ENCODE measurements at places on chromosomes 12 and 14. TPM values are rescaled to one million over a fixed set of nuclear protein-coding genes. Genes with fewer than 3 reads are reported as not detected.

DNA sequence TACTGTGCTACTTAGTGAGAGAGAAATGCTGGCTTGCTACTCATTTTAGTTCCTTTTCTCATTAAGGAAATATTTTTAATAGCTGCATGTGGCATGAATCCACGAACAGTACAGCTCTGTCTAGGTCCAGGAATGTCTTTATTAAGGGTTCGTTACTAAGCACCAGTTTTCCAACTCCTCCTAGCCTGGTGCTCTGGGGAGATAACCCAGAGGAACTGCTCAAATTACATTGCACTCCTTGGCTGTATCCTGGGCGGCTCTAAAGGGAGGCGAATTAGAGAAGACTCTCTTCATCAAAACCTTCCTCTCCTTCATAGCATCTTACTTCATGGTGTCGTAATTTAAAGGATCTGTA, 101.3 kb downstream of the PPM1A start:
- DNase-seq, result no peak

Gene KRT79
- total RNA-seq, result 2.4 TPM

Gene FAM90A1
- 0.48 TPM for total RNA-seq

Gene SAMD15
- 1.5 TPM for total RNA-seq

DNA sequence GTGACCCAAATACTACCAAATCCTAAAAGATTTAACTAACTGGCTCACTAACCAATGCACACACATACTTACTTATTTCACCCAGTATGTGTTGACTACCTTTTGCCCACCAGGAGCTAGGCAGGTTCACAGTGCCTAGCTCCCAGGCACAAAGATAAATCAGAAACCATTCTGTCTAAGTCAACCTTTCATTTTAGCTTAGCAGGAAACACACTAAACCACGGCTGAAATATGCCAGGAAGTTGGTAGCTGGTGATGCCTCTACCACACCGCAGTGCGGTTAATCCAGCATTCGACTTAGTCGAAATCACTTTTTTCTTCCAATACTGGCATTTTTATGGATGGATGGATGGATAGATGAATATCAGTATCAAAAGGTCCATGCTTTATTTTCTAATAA, 597.7 kb downstream of the DIO2 start:
- DNase-seq, result no peak

Gene RHEBL1
- total RNA-seq, result 0.42 TPM

- no peak for DNase-seq
These were observed 552 bp upstream of the SCN8A start for GRCh38 chr12:51590347-51591015.

DNA sequence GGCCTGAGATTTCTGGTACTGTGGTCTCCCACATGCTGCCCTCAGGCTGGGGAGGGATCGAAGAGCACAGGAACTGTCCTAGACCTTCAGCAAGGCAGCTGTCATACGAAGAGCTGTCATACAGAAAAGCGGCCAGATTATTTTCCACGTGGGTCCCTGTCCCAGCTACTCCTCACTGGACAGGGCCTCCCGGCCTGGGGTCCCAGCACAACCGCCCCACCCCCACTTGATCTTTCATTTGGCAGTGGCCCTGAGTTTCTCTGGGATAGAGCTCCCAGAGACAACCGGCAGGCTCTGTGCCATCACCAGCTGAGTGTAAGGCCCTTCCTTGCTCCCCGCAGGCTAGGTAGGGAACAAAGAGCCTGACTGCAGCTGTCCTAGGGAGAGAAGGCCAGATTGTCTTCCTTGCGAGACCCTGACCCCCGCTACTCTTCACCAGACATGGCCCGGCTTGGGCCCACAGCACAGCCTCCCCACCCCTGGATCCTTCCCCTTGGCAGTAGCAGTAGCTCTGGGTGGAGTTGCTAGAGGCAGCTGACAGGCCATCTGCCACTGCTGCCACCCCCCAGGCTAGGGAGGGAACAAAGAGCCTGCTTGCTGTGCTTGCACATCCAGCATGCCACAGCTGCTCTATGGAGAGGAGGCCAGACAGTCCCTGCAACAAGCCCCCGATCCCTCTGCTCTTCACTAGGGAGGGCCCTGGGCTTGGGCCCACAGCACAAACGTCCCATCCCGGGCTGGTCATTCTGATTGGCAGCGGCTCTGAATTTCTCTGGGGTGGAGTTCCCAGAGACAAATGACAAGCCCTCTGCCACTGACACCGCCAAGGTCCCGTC, 3.1 kb upstream of the OR4N2 start:
- peak; percentile 89 for DNase-seq

Gene APOLD1
- 165 TPM for total RNA-seq

Gene CARMIL3
- total RNA-seq, result 0.61 TPM

Gene RASAL1
- total RNA-seq, result not detected

DNA sequence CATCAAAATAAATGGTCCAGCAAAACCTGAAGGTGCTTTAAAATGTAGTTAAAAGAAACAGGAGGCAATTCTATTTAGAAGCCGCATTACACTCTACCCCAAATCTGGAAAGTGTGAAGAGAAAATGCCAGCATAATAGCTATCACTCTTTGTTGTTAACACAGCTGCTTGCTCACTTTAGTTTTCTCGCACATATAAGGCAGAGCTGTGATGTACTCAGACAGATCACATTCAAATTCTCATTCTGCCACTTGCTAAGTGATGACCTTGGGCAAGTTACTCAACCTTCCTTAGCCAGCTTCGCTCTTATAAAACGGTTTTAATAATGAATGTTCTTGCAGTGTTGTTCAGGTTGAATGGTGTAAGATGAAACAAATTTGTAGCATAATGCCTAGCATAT, 56.0 kb upstream of the MGAT4C start:
- no peak for DNase-seq

DNA sequence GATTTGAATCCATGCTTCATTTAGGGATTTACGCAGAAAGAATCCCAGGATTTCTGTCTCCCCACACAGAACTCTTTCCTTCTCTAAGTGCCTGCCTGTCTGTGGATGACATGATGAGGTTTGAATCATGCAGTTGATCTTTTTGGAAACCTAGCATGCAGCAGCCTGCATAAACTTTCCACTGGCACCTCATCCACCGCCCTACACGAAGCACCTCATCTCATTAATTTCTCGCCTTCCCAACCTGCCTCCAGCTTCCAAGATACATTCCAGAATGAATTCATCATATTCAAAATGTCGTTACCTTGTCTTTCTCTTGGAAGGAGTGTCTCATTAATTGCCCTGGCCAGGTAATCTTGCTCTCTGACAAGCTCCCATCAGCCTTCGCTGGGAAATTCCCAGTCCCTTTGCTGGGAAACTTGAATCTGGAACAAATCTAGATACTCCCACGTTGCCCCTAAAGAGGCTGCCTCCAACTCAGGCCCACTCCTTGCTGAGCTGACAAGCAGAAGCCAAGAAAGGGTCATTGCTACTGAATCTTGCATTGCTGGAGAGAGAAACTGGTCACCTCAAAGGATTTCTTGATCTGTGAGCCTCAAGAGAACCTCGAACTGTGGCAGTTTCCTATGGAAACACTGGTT, 48.2 kb downstream of the SERPINA3 start:
- no peak for DNase-seq

- DNase-seq, result no peak
These were observed 156.8 kb downstream of the PDZRN4 start for GRCh38 chr12:41344776-41345470.

Gene CD9
- 57.7 TPM for total RNA-seq

DNA sequence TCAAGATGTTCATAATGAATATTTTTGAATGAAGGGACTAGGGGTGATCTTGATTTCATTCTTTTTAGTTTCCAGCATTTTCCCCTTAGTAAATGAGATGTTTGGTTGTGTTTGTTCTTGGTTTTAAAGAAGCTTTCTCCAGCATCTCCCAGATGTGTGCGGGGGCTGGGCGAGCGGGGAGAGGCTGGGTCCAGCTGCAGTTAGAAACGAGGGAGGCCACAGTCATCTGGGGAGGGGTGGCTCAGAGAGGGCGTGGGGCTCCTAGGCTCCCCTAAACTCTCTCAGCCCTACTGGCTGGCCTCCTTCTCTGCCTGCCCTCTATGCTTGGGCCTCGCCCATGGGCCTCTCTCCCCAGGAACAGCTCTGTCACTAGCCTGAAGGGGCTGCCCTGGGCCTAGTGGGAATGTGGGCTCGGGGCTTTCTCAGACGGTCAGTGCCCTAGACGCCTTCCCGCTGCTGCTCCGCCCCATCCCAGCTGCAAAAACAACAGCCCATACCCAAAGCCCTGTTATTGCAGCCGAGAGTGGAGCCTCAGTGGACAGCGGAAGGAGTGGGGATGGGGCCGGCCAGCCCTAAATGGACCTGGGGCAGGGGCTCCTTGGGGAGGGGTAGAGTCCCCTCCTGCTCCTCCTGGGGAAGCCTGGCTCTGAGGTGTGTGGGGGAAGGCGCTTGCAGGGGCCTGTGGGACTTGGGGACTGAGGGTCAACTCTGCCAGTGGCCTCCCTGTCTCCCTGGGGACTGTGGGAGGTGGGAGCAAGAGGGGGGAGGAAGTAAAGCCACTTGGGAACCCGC, 18.3 kb upstream of the EIF2B2 start:
- DNase-seq, result no peak

DNA sequence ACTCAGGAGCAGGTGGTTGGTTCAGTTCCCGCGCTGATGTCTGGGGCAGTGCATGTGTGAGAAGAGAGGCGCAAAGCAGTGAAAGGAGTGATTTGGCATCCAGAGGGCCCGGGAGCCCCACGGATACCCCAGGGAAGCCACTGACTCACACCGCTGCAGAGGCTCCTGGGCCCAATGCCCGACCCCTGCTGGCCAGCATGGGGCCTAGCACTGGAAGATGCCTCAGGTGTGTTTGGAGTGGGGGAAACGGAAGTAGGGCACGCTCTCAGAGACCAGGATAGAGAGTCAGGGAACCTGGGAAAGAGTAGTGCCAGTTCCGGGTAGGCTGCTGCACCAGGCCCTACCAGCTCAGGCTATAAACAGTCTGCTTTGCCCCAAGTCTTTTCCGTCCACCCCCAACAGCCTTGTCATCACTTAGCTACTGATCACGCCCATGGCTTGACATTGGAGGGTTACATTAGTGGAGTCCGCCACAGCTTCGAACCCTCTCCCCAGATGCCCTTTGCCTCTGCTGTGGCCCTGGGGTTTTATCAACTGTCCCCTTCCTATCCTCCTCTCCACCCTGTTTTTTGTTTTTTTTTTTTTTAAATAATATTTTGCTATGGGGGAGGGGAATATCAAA, 9.5 kb upstream of the CSAD start:
- no peak for DNase-seq

DNA sequence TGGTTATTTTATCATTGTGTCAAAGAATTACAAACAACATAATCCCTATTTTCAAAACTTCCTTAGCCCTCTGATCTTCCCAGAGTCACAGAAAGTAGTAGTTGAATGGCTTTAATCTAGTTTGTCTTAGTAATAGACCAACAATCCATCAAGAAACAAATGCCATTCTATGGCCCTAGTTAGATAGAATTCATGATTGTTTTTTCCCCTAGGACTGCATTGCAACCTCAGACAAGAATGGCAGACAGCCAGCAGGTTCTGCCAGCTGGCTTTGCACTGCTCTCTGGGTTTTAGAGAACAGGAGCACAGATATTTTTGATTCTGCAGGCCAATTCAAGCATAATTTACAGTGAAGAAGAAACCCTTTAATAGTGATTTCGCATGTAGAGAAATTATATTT, 33.8 kb downstream of the SYT1 start:
- no peak for DNase-seq

GRCh38 chr14:45686771-45687170, 433.8 kb upstream of the MIS18BP1 start:
- DNase-seq, result no peak

DNA sequence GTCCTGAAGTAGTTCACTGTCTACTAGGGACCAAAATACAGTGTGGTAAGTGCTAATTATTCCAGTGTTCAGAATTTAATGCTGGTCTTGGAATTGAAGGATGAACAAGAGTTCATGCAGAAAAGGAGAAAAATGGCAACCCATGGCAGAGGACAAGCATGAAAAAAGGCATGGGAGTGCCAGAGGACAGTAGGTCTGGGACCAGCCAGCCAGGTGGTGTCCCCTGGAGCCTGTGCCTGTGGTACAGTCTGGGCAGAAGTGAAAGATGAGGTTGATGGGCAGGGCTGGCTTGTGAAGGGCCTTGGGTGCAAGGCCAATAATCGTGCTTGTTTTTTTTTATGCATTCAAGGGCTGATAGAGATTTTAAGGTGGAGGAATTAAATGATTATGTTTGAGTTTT, 21.0 kb downstream of the C12orf75 start:
- DNase-seq, result no peak

Gene FAM181A
- not detected for total RNA-seq

Gene KLRD1
- 3.3 TPM for total RNA-seq

DNA sequence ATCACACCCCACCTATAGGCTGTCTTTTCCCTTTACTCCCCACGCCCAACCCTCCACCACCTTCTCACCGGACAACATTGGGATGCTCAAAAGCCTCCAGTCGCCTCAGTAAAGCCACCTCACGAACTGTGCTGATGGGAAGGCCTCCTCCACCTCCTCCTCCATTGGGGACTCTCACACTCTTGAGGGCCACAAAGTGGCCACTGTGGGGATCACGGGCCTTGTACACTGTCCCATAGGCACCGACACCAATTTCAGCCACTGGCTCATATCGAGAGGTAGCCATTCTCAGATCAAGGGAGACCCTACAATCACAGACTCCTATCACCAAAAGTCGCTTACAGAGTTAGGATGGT, 700 bp downstream of the CDK4 start:
- no peak for DNase-seq

GRCh38 chr14:43894534-43894933, 612.5 kb downstream of the FSCB start:
- no peak for DNase-seq

GRCh38 chr12:6754411-6754810, 1.5 kb upstream of the MLF2 start:
- DNase-seq, result no peak

GRCh38 chr14:57182760-57183503, 85.8 kb downstream of the EXOC5 start:
- no peak for DNase-seq

Gene ASCL1
- not detected for total RNA-seq

- DNase-seq, result peak; percentile 82
These were observed 2.0 kb downstream of the MYH7 start for GRCh38 chr14:23433457-23433856.

GRCh38 chr12:121175383-121176119, 34.4 kb upstream of the P2RX4 start:
- no peak for DNase-seq

DNA sequence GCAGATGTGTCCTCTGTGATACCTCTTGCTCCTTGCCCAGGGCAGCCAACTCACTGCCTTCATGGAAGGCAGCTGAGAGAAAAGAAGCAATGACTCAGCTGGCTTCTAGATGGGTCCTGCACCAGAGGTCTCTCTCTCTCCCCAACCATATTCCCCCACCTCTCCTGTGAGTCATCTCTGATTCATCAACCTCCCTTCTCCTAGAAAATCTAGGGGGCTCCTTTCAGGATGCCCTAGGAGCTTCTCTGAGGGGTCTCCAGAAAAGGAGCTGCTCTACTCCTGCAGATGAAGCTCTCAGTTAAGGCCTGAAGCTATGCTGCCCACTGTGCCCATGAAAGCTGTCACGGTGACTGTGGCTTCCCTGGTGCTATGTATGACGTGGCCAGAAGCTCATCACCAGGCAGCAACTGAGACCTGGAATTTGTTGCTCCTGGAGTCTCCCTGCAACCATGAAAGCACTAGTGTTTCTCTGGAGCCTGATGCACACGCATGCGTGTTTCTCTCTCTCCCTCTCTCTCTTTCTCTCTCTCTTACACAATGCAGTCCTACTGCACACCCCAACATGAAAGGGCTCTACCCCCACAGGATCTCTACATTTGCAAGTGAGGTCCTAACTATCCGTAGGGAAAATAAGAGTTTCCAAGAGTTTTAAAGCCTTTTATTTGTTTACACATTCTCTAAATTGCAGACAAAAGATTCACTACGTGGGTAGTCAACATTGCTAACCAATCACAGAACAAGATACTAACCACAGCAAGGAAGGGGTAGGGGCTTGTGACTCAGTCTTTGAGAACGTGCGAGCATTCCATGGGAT, 285.3 kb downstream of the DPF3 start:
- DNase-seq, result no peak

Gene INHBC
- not detected for total RNA-seq

Gene TMEM121
- total RNA-seq, result 2.1 TPM

Data from mesenteric fat pad (tissue), 1 donor.